Ovary (tissue), 10 donors: ENCODE measurements at places on chromosomes 1 and 21. TPM values are rescaled to one million over a fixed set of nuclear protein-coding genes. Genes with fewer than 3 reads are reported as not detected.

DNA sequence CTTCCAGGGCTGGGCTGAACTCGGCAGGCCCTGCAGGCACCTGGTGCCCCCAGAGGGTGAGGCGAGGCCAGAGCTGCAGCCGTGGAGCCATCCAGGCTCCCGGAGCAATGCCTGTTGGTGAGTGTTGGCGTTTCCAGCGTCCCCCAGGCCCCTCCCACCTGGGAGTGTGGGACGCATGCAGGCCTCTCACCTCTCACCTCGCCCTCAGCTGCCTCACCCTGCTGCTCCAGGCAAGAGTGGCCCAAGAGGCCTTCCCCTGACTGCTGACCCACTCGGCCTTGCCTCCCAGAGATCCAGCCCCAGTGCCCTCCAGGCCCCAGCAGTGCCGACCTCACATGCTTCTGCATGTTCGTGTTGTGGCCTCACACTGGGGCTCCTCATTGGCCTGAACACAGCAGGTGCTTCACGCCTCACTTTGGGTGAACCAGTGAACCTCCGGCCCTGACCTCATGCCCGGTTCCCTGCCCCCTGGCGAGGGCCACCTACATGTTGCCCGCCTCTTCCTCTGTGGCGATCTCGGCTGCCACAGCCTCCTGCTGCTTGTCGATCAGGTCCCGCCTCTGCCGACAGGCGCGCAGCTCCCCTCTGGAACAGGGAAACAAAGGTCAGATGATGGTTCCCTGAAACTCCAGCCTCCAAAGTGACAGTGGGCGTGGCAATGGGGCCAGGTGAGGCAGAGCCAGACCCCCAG, 17.0 kb downstream of the CFAP74 start:
- DNase-seq: no peak

GRCh38 chr1:234526922-234527321, 47.9 kb upstream of the TARBP1 start:
- DNase-seq: no peak

DNA sequence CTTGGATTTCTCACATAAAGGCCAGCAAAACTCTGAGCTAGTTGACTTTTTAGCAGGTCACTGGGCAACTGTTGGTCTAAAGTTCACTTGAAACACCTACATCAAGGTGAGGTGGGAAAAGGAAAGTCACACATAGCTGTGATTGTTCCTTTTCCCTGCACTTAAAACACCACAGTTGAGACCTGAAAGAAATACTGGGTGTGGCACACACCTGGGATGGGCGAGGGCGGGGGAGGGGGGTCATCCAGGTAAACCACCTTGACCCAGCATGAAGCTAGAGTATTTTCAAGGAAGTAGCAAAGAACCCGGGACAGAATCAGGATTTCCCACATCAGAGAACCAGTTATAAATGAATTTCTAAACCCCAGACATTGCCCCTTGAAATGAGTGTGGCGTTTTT, 26.4 kb downstream of the ZNF697 start:
- DNase-seq: no peak

WDR3 gene
- polyA plus RNA-seq: 4.8 TPM

- peak; percentile 42 for DNase-seq
Measured at GRCh38 chr1:70528590-70529333, 117.7 kb downstream of the CTH start.

GRCh38 chr1:235525314-235525713, 21.1 kb upstream of the B3GALNT2 start:
- DNase-seq: no peak

- no peak for DNase-seq
Measured at GRCh38 chr1:162141281-162142054, 72.0 kb downstream of the NOS1AP start.

DNA sequence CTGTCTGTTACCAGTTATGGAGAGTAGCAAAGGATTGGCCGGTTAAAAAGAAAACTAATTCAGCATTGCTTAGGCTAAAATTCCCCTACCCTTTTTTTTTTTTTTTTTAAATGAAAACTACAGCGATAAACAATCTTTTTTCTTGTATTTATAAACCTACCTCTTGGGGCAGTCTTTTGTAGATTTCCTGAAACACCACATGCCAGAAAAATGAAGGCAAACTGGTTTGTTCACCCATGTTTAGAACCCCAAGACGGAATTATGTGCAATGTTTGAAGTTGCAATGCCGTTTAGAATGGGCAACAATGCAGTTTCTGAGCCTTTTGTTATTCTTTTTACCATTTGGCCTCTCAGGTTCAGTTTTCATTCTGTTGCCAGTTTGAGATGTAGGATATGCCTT, 59.1 kb downstream of the PRDM2 start:
- no peak for DNase-seq

MRPL24 gene
- 173 TPM for polyA plus RNA-seq

DNA sequence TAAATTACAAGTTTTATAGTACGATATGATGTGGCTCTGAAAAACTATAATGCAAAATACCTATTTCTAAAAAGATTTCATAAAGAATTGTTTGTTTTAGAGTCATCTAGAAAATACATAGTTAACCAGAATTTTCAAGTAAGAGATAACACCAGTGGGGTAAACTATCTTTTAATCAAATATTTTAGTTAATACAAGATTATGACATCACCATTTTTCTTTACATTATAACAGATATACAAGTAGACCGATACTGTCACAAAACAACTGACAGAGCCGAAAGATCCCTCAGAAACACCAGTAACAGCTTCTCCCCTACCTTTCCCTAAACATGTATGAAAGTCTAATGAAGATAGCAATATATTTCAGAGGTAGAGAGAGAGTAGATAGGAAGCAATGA, 54.2 kb downstream of the EPS15 start:
- DNase-seq: no peak

DNA sequence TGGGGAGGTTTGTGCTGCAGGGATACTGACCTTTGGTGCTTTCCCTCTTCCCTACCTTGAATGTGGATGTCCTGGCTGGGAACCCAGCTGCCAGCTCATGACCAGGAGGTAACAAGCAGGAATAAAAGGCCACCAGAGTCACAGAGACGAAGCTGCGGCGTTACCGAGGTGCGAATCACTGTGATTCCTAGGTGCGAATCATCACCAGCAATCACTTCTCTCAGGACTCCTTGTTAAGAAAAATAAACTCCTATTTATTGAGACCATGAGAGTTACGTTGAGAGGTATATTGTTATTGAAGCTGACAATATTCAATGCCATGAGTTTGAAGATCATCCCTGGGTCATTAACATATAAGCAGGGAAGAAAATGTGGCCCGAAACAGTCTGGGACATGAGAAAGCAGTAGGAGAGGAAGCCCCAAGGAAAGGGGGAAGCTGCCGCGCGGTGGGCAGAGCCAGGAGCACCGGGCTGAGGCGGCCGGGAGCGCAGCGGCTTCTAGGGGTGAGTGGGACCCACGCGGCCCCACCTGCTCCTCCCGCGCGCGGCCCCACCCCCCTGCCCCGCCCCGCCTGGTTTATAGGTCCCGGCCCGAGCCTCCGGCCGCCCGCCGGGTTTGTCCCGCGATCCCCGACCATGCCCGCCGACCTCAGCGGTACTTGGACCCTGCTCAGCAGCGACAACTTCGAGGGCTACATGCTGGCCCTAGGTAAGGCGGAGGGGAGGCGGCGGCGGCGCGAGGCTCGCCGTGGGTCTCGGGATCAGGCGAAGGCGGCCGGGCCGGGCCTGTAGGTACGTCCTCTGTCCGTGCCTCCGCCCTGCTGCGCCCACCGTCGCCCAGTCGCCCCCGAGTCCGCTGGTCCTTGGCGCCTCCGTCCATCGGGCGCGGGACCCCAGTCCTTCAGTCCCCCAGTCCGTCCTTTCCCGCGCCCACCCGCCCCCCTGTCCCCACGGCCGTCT, at the start of gene RBP7:
Gene RBP7, plus strand, starts transcription at position 605 of the 959 bp plus-strand sequence. Its CDS starts 31 bp downstream, at position 636.
- DNase-seq: peak; percentile 40

DNA sequence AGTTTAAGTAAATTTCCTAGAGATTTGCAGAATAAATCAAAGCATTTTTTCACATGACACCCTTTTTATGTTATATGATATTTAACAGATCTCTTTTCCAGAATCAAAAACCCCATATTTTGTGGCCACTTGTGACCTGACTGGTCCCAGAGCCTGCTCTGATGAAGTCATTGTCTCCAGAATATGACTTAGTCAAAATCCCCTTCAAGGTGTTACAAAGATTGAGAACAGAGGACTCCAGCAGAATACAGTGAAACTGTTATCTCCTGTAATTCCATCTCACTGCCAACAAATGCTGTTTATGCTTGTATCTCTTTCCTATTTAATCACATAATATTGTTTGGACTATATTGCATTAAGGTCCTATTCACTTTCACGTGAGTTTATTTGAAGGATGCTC, 25.6 kb downstream of the RGS1 start:
- DNase-seq: no peak

SLC26A9 gene
- not detected for polyA plus RNA-seq

GRCh38 chr21:45418301-45419071, 13.5 kb downstream of the COL18A1 start:
- peak; percentile 42 for DNase-seq

FCER1G gene
- 270 TPM for polyA plus RNA-seq

C1QB gene
- 85.4 TPM for polyA plus RNA-seq

PGLYRP4 gene
- polyA plus RNA-seq: not detected

THEM5 gene
- 0.07 TPM for polyA plus RNA-seq

- DNase-seq: no peak
Measured at GRCh38 chr1:212867192-212867591, 9.1 kb downstream of the FLVCR1 start.

- DNase-seq: no peak
Measured at GRCh38 chr1:201818971-201819750, 9.8 kb upstream of the IPO9 start.

DNA sequence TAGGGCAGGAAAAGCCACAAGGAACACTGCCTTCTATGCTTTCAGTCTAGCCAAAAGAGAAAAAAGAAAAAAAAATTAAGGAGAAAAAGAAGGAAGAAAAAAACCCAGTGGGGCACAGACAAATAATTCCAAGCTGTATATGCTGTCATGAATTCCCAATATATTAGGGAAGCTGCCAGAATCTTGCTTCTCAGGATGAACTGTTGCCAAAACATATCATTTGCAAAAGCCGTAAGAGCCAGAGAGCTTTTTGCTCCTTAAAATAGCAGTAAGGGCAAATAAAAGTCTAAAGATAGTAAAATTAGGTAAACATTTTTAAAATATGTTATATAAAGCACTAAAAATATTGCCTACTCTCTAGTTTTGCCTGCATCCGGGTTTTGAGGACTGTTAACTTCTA, 52.1 kb downstream of the PGM1 start:
- DNase-seq: no peak

GRCh38 chr1:56799605-56800400, 19.4 kb downstream of the FYB2 start:
- no peak for DNase-seq

DNA sequence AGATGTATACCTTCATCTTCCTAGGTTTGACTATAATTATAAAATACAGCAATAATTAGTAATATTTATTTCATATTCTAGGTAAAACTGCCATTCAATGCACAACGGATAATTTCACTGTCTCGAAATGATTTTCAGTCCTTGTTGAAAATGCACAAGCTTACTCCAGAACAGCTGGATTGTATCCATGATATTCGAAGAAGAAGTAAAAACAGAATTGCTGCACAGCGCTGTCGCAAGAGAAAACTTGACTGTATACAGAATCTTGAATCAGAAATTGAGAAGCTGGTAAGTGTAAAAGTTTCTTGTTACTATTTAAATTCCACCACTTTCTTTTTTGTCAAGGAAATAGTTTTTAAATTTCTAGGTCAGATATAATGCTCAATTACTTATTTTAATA, 30.7 kb downstream of the BACH1 start:
- DNase-seq: no peak

DNA sequence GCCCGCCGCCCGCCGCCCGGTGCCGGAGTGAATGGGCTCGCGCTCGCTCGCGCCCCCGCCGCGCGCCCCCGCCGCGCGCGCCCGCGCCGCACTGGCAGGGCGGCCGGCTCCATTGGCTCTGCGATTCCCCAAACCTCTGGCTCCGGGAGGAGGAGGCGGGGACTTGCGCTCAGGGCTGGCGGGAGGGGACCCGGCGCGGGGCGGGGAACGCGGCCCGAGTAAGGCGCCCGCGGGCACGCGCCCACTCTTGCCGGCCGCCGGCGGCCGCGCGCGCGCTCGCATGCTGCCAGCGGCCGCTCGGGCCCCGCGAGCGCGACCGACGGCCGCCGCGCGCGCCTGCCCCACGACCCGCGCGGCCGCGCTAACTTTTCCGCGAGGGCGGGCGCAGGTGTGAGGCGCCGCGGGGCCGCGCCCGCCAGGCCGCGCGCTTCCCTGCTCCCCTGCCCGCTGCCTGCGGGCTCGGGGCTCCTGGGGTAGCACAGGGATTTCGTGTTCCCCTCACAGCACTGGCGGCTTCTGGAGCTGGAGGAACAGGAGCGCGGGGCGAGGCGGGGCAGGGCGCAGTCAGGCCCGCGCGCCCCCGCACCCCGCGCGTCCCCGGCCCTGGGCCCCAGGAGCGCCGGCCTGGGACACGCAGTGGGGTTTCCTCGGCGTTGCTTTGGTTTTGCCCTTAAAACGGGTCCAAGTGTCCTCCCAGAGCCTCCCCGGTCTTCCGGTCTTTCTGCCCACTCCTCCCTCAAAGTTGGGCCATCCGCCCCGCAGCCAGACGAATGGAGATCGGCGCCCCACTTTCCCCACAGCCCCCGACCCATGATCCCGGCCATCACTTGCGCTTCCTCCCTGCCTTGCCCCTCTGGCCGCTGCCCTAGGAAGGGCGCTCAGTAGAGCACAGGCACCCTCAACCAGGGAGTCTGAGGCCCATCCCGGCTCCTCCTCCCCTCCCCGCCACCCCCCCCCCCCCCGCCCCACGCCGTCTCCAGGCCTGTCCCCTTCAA, 101.5 kb downstream of the CASZ1 start:
- peak; percentile 90 for DNase-seq

DNA sequence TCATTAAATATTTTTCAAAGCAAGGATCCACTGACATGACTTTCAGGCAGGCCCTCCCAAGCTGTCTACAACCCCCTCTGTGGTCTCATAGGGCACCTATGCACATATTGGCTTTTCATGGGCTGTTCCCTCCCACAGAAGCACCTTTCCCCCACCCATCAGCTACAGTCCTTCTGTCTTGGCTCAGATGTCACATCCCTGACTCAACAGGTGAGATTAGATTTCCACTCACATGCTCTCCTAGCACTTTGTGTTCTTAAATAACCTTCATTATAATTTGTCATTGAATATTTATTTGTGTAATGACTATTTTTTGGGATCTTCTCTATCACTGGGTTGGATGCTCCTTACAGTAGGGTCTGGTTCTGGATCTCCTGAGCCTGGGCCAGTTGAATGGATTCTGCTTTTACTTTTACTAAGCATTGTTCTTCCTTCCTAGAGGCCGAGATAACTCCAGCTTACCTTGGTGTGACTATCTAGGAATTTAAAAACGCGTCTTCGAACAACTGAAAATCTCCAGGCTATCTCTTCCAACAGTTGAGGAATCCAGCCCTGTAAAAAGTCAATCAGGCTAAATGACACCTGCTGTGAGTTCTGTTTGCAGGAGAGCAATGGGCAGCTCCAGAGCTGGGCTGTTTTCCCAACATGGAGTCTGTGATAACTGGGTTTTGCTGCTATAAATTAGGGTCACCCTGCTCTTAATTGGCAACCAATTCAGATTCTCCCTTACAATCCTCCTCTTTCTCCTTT, 16.2 kb downstream of the ROR1 start:
- DNase-seq: no peak

IFI44L gene
- polyA plus RNA-seq: 36.0 TPM
